Activated CD8-positive, alpha-beta memory T cell treated with anti-CD3 and anti-CD28 coated beads, Interleukin-2, amount 10 ng/mL, durations not matched to agents 7 days and 5 days (primary cell): ENCODE measurements at places on chromosomes 1 and 21. TPM values are rescaled to one million over a fixed set of nuclear protein-coding genes. Genes with fewer than 3 reads are reported as not detected.

SPRR2B gene
- not detected for total RNA-seq

FHAD1 gene
- not detected for total RNA-seq

CASQ2 gene
- not detected for total RNA-seq

DNA sequence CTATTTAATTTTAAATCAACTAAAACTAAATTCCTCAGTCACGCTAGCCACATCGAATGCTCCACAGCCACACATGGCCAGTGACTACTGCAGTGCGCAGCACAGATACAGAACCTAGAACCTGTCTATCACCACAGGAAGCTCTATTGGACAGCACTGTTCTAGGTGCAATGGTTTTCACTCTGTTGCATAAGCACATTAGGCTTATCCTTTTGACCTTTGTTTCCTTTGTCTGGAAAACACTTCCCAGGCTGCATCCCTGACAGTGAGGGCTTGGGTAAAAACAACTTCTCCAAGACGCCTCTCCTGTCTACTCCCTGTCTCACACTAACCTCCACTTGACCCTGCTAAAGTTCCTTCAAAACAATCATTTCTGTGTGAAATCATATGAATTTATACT is 33.6 kb upstream of the RAP1GAP start:
- no peak overlapping the region for H3K27ac ChIP-seq
- peaks cover 50% of the 10 kb centered on the region for H3K36me3 ChIP-seq
- H3K27me3 ChIP-seq: no peaks in the 10 kb centered on the region
- H3K4me1 ChIP-seq: peaks cover 29% of the 10 kb centered on the region

DNA sequence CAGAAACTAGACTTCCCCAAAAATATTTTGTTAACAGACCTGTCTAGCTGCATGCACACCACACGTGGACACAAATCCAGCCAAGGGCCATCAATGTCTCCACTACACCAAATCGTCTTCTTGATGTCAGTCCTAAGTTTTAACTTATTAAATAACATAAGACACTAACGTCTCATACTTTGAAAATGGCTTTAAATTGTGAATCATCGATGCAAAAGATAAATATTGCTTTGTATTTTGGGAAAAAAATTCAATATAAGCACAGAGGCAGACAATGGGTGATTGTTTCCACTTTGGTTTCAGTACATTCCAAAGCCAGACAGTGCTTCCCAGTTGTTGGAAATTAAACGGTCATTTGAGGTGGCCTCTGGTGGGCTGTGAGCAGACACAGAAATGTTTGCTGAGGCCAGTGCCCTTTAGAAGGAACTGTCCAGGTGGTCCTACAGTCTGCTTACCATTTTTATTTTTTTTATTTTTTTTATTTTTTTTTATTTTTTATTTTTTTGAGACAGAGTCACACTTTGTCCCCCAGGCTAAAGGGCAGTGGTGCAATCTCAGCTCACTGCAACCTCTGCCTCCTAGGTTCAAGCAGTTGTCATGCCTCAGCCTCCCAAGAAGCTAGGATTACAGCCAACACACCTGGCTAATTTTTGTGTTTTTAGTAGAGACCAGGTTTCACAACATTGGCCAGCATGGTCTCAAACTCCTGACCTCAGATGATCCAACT is 1.8 kb upstream of the KIAA2013 start:
- DNase-seq: no peak
- H3K4me1 ChIP-seq: peaks cover 31% of the 10 kb centered on the region
- H3K27ac ChIP-seq: no peak overlapping the region
- peaks cover 14% of the 10 kb centered on the region for H3K36me3 ChIP-seq

DNA sequence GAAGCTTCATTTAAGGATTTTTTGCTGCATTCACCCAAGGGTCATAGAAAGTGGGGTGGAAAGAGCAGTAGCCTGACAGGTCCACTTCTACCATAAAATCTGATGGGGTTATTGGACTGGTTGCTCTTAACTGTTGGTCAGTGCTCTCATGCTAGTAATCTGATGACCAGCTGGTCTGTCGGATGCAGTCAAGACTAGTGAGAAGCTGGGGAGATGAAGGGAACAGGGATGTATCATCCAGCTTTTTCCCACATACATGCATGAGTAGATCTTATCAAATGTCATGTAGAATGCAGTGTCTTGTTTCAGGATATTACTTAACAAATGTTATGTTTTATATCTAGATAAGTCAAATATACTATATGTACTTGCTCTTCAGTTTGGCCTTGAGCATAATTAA is 11.1 kb downstream of the ATP1B1 start:
- peaks cover 9% of the 10 kb centered on the region for H3K4me1 ChIP-seq
- H3K36me3 ChIP-seq: peaks cover 4% of the 10 kb centered on the region
- DNase-seq: no peak
- no peak overlapping the region for H3K27ac ChIP-seq

GRCh38 chr1:153648000-153648643 is 10.4 kb upstream of the SNAPIN start:
- peaks cover 28% of the 10 kb centered on the region for H3K4me1 ChIP-seq
- peaks cover 36% of the 10 kb centered on the region for H3K36me3 ChIP-seq
- H3K27ac ChIP-seq: no peak overlapping the region
- no peaks in the 10 kb centered on the region for H3K27me3 ChIP-seq
- no peak for DNase-seq

DNA sequence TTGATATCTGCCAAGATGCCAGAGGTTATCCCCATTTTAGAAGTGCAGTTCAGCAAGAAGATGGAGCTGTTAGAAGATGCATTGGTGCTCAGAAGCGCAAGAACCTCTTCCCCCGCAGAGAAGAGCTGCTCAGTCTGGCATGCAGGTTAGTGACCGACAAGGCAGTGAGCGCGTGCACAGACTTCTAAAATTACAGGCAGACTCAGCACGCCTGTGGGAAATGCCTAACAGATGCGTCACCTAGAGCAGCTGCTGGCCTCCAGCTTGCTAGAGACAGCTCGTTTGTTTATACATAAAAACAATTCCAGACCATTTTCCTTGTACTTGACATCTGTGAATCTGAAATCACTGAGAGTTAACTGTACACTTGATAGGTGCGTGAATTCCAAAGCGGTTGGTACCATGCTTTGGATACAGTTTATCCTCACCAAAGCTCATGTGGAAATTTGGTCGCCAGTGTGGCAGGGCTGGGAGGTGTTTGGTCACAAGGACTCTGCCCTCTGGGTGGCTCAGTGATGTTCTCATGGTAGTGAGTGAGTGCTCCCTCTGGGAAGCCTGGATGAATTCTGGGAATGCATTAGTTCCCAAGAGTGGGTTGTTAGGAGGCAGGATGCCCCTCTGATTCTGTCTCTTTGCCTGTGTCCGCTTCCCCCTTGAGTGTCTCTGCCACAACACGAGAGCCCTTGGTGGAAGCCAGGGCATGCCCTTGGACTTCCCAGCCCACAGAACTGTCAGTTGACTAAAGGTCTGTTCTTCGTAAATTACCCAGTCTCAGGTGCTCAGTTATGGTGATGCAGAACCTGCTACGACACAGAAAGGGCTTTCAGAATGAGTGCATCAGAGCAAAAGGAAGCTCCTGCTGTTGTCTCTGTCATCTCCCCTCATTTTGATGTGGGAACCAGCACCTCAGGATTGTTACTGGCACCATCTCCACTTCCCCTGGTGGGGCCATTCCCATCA is 24.4 kb downstream of the SNAP47 start:
- DNase-seq: no peak
- peaks cover 72% of the 10 kb centered on the region for H3K4me1 ChIP-seq
- no peaks in the 10 kb centered on the region for H3K27me3 ChIP-seq
- H3K4me3 ChIP-seq: no peak overlapping the region

- no peak overlapping the region for H3K4me3 ChIP-seq
- no peak for DNase-seq
- peaks cover 9% of the 10 kb centered on the region for H3K27me3 ChIP-seq
These were observed 134.2 kb downstream of the SETD4 start for GRCh38 chr21:35926003-35926740.

DNA sequence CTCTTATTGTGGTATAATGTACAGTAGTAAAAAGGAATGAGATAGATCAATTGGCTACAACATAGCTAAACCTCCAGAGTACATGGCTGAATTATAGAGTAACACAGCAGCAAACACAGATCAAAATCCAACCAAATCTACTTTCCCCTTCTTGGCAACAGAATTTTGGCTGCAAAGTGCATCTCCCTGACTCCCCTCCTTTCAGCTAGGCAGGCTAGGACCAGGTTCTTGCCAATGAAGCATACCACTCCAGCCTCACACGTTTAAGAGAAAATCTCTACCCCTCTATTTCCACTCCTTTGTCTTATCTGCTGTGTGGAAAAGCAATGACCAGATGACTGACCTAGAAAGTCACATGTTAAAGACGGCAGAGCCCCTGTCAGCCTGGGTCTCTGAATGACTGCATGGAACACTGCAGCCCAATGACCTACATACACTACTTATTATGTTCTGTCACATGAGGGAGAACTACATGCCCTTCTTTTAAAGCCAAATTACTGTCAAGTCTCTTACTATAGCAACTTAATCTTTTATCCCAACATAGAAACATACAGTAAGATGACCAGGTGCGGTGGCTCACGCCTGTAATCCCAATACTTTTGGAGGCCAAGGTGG is 99.1 kb downstream of the HLCS start:
- no peaks in the 10 kb centered on the region for H3K36me3 ChIP-seq
- no peaks in the 10 kb centered on the region for H3K27me3 ChIP-seq
- DNase-seq: no peak
- H3K27ac ChIP-seq: no peak overlapping the region
- peaks cover 7% of the 10 kb centered on the region for H3K4me1 ChIP-seq
- no peak overlapping the region for H3K4me3 ChIP-seq

BNIPL gene
- total RNA-seq: 1.0 TPM

MATN1 gene
- 0.32 TPM for total RNA-seq

RGS18 gene
- 1.1 TPM for total RNA-seq

DNA sequence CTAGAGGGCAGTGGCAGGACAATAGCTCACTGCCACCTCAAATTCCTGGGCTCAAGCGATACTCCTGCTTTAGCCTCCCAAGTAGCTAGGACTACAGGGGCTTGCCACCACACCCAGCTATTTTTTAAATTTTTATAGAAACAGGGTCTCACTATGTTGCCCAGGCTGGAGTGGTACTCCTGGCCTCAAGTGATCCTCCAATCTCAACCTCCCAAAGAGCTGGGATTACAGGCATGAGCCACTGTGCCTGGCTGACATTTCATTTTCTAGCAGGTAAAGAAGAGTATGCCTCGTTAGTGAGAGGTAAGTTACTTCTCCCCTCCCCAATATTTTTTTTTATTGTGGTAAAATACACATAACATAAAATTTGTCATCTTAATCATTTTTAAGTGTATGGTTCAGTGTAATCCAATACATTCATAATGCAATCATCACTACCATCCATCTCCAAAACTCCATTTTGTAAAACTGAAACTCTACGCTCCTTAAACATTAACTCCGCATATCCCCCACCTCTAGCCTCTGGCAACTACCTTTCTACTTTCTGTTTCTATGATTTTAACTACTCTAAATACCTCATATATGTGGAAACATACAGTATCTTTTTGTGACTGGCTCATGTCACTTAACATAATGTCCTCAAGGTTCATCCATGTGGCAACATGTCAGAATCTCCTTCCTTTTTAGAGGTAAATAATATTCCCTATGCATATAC is 22.4 kb downstream of the ZZZ3 start:
- H3K36me3 ChIP-seq: peaks cover 17% of the 10 kb centered on the region
- H3K4me3 ChIP-seq: no peak overlapping the region
- peaks cover 17% of the 10 kb centered on the region for H3K4me1 ChIP-seq
- H3K27ac ChIP-seq: no peak overlapping the region
- H3K27me3 ChIP-seq: no peaks in the 10 kb centered on the region
- no peak for DNase-seq

GRCh38 chr1:114368560-114369255 is 142.3 kb downstream of the TRIM33 start:
- H3K27ac ChIP-seq: no peak overlapping the region
- H3K4me3 ChIP-seq: no peak overlapping the region
- no peaks in the 10 kb centered on the region for H3K4me1 ChIP-seq
- peaks cover 2% of the 10 kb centered on the region for H3K36me3 ChIP-seq
- H3K27me3 ChIP-seq: peaks cover 4% of the 10 kb centered on the region

CYB5RL gene
- 17.0 TPM for total RNA-seq

DNA sequence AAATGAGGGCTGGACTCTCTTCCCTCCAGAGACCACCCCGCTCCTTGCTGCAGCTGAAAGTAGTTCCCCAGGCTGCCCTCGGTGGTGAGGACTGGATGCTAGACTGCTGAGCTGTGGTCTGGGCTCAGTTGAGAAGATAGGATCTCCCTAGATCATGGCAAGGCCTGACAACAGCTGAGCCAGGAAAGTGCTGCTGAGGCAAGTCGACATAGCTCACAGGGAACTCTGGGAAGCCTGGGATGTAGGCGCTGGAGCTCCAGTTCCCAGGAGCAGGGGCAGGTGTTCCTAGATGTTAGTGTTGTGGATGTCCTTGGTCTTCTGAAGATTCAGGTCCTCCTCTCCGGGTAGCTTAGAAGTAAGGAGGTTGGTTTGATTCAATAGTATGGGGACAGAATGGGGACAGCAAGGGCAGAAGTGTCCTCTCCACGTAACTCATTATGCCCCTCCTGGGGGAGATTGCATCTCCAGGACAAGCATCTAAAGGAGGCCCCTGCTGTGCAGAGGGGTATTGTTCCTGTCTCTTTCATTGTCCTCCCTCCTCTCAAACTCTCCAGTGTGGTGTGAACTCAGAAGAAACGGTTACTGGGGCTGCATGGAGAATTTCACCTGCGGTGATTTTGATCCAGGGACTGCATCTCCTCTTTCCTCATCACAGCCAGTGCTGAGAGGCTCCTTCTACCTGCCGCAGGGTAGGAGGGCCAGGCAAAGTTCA is 3.7 kb downstream of the CYB561D1 start:
- H3K27ac ChIP-seq: no peak overlapping the region
- DNase-seq: no peak
- peaks cover 77% of the 10 kb centered on the region for H3K4me1 ChIP-seq
- H3K27me3 ChIP-seq: no peaks in the 10 kb centered on the region
- no peak overlapping the region for H3K4me3 ChIP-seq
- H3K36me3 ChIP-seq: peaks cover 21% of the 10 kb centered on the region

- no peak overlapping the region for H3K4me3 ChIP-seq
- no peaks in the 10 kb centered on the region for H3K36me3 ChIP-seq
- no peaks in the 10 kb centered on the region for H3K4me1 ChIP-seq
- no peak overlapping the region for H3K27ac ChIP-seq
- peaks cover 4% of the 10 kb centered on the region for H3K27me3 ChIP-seq
These were observed 43.0 kb downstream of the RNF187 start for GRCh38 chr1:228530086-228530758.

- no peaks in the 10 kb centered on the region for H3K4me1 ChIP-seq
- peaks cover 46% of the 10 kb centered on the region for H3K27me3 ChIP-seq
- H3K36me3 ChIP-seq: no peaks in the 10 kb centered on the region
- DNase-seq: no peak
- no peak overlapping the region for H3K27ac ChIP-seq
These were observed 433 bp upstream of the KAZN start for GRCh38 chr1:14598007-14598497.

GBP5 gene
- total RNA-seq: 279 TPM

ABCB10 gene
- total RNA-seq: 39.8 TPM

GRCh38 chr1:79726911-79727310 is 720.4 kb upstream of the ADGRL4 start:
- no peak for DNase-seq
- no peak overlapping the region for H3K27ac ChIP-seq
- H3K36me3 ChIP-seq: no peaks in the 10 kb centered on the region
- no peak overlapping the region for H3K4me3 ChIP-seq
- H3K4me1 ChIP-seq: no peaks in the 10 kb centered on the region

- peak; percentile 67 for DNase-seq
- peaks cover 35% of the 10 kb centered on the region for H3K27me3 ChIP-seq
- H3K4me3 ChIP-seq: no peak overlapping the region
- no peak overlapping the region for H3K27ac ChIP-seq
- peaks cover 10% of the 10 kb centered on the region for H3K4me1 ChIP-seq
These were observed 569.1 kb downstream of the NPHP4 start for GRCh38 chr1:5423109-5423508.

- no peak overlapping the region for H3K27ac ChIP-seq
- H3K4me3 ChIP-seq: no peak overlapping the region
- H3K36me3 ChIP-seq: no peaks in the 10 kb centered on the region
- no peak for DNase-seq
These were observed 10.9 kb downstream of the AKNAD1 start for GRCh38 chr1:108845991-108846390.
